ENCODE measurements at places on chromosomes 13 and 19.
A peak's percentile ranks its signal among the peaks of the same experiment; 100 is the strongest.

- peak; percentile 37 for DNase-seq
Observed at GRCh38 chr19:6216996-6217751, 62.6 kb downstream of the MLLT1 start.

DNA sequence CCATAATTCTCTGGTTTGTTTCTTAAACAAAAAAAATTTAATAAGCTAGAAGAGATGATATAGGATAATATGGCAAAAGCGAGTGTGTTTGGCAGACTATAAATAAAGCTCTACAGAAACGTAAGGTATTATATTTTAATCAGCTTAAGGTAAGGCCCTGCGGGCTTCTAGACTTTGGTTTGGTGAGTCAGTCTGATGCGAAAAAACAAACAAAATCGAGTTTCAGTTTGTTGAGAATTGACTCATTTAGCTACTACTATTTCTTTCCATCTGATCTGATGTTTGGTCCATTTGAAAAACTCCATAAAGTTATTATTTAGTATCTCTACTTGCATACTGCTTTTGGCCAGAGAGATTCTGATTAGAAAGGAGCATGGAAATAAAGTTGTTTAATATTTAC lies 138.0 kb downstream of the MIPEP start:
- no peak for DNase-seq

DNA sequence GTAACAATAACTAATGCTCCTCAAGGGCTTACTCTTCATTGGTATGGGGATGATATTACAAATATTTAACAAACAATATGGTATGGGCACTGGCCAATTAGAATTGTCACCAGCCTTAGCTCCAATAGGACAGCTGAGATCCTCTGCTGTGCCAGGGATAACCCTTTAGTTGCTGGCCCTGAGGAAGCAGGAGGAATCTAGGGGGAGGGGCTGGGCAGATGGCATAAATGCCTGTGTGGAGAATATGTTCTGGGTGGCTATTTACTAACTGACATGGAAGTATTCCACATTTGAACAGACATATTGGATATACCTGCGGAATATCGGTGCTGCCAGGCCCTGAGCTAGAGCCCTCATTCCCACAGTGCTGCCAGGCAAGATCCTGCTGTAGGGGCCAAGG lies 16.6 kb upstream of the LRCH1 start:
- DNase-seq, result no peak

- DNase-seq, result no peak
Observed at GRCh38 chr13:60227158-60227557, 63.4 kb upstream of the DIAPH3 start.

GRCh38 chr19:913080-913748 lies at the start of gene R3HDM4:
TSS of gene R3HDM4 (minus strand) at chr19:913219. CDS start at chr19:913157, 62 bp downstream.
- DNase-seq, result peak; percentile 39

- no peak for DNase-seq
Observed at GRCh38 chr19:51345076-51345620, 3.2 kb upstream of the VSIG10L start.

DNA sequence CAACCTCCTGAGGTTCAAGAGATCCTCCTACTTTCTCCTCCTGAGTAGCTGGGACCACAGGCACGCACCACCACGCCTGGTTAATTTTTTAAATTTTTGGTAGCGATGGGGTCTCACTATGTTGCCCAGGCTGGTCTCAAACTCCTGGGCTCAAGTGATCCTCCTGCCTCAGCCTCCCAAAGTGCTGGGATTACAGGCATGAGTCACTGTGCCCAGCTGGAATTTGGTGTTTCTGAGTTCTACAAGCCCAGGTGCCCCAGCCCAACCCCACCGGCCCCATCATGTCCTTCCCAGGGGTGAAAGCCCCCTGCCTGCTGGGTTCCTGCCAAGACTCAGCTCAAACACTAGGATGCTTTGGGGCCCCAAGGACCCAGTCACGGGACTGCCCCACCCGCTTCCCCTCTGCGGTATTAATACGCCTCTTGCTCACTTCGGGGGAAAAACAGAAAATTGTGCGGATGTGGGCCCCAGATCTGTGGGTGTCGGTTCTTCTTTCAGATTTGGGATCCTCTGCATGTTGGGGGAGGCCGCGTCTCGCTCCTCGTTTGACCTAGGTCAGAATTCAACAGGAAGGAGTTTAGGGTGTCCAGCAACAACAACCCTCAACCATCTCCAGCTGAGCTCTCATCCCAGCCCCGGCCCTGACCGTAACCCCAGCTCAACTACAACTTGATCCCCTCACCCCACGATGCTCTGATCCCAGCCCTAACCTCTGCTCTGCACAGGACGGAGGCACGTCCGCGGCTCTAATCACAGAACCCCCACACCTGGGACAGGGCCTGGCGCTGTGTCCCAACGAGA lies 3.7 kb upstream of the FCER2 start:
- DNase-seq, result no peak

GRCh38 chr19:40511487-40511886 lies 44.7 kb downstream of the SPTBN4 start:
- DNase-seq, result no peak

- no peak for DNase-seq
Observed at GRCh38 chr19:13152356-13152973, 2.3 kb downstream of the IER2 start.

DNA sequence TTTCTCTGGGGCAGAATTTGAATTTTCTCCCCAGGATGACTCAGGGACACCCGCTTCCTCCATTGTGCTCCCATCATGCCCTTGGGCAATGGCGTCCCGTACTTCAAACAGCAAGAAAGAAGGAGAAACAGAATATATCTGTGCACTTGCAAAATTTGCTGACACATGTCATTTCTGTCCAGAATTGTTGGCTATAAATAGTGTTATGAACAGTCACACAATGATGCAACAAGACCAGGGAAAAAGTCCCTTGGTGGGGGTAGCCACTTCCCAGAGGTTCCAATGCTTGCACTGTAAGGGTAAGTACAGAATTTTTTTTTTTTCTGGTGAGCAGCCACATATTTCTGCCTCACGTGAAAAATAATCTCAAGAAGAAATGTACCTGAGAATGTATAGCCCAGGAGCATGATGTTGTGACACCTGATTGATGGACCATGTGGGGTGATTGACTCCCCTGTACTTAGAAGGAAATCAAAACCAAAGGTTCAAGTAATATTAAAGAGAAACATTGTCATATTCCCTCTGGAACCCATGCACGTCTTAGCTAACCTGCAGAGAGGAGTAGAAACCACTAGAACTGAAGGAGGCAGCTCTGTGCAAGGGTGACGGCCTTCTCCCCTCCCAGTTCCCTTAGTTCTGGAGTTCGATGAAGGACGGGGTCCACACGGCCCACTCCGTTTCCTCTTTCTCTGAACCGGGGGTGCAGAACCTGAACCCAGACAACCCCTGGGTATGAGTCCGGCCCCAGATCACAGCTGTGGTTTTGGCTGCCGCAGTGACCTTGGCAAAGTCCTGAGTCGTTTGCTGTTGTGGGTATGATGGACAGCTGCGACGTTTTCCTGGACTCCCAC lies 9.3 kb upstream of the LAIR1 start:
- DNase-seq, result no peak

- DNase-seq, result no peak
Observed at GRCh38 chr13:95716231-95716630, 39.3 kb downstream of the DNAJC3 start.

GRCh38 chr19:1213391-1214286 lies 8.1 kb downstream of the STK11 start:
- peak; percentile 53 for DNase-seq

GRCh38 chr13:40115426-40115825 lies 460.0 kb downstream of the COG6 start:
- DNase-seq, result no peak

DNA sequence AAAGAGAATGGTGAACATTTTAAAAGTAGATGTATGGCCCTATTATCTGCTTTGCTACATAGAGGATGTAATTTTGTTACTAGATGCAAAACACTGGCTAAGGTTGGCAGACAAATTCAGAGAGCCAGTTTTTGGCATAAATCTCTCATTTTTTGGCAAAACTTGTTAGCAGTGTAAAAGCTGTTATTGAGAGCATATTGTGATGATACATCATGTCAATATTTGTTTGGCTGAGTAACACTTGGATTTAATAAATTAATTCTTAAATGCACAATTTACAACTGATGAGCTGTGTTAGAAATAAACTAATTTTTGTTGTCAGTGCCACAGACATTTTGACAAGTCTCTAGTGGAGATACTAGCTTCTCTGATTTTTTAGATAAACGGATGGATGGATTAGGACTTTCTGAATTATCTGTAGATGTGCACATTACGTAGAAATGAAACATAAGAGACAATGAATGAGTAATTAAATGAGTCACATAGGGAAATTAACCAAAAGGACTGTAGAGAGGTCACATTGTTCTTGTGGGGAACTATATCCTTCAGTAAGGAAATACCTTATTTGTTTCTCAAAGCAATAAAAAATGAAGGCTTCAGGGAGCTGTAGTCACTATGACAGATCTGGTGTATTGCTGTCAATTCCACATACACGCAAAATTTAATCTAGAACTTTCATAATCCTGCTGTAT lies 17.4 kb downstream of the UFM1 start:
- DNase-seq, result no peak

- peak; percentile 30 for DNase-seq
Observed at GRCh38 chr19:35090506-35091214, 25.0 kb upstream of the FXYD3 start.

- peak; percentile 41 for DNase-seq
Observed at GRCh38 chr19:45607071-45608029, 5.3 kb upstream of the GPR4 start.

DNA sequence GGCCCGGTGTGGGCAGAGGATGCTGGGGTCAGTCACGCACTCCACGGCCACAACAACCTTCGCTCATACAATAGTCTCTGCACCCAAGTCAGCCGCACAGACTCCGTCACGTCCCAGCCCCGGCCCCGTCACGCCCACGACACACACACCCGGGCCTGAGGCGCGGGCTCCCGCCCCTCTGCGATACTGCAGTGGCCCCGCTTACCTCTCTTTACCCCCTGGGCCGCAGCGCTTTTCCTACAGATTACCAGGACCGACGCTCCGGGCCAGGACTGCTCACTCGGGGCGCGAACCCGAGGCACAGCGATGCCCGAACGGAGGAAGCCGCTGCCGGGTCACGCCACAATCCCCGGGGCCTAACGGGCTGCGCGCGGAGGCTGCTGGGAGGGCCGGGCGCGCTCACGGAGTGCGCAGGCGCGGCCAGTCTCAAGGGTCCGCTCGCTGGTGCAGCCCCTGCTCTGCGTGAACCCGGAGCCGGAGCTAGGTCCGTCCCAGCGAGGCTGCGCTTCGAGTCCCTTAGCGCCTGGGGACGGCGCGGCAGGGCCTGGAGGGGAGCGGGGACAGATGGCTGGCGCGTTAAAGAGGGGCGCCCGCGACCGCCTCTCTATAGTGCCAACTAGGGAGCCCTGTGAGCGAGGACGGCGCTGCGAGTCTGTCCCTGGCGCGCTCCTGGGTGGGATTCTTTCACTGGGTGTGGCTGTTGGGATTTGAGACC lies at the start of gene ZFP82:
Gene ZFP82, minus strand, starts transcription at position 358 of the 715 bp plus-strand sequence. CDS start 8,855 bp downstream, outside the sequence.
- peak; percentile 76 for DNase-seq

DNA sequence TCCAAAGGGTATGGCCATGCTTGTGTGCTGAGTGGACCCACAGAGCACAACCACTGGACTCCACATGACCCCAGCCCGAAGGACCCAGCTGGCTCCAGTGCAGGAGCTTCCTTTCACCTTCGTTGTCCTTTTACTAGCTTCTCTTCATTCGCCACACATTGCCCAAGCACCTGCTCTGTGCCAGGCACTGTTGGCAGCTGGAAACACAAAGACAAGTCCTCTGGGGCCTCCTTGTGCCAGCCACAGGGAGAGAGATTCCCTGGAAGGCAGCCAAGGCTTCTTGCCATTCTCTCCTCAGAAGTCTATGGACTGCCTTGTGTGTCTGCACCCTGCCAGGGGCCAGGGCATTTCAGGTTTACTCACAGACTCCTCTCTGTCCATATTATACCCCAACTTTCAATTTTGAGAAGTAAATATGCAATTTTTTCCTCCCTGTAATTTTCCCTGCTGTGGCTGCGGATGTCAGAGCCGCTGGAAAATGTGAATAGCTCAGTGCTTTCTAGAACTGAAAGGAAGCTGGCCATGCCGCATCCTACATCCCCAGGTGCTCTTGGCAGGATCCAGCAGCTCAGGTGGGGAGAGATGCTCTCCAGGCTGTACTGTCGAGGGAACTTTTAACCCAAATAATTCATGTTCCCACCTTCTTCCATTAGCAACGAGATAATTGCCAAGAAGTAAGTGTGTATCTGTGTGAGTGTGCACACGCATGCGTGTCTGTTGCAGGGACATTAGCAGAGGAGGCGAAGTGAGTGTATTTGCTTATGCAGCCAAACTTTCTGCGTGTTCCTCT lies 57.2 kb downstream of the CHST8 start:
- DNase-seq, result no peak

GRCh38 chr13:20219577-20219976 lies 12.5 kb downstream of the GJB6 start:
- no peak for DNase-seq

DNA sequence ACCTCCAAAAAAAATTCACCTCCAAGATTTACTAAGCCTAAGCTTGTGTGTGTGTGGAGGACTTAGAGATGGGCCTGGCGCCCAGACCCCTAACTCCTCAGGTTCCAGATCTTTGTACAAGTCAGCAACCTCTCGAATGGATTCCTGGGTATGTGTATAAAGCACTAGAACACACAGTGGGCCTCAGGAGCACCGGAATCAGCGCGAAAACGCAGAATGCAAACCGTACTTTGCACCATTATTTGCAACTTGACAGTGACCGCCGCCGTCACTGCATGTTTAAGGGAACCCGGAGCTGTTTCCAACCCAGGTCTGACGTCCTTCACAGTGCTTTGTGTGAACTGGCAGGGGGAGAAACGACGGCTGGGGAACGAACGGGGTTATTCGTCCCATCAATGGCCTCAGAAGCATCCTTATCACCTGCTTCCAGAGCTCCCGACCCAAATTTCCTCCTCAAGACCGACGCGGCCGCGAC lies 688 bp downstream of the ZNF606 start:
- no peak for DNase-seq

- peak; percentile 91 for DNase-seq
Observed at GRCh38 chr13:108957369-108958012, 328.1 kb downstream of the MYO16 start.

DNA sequence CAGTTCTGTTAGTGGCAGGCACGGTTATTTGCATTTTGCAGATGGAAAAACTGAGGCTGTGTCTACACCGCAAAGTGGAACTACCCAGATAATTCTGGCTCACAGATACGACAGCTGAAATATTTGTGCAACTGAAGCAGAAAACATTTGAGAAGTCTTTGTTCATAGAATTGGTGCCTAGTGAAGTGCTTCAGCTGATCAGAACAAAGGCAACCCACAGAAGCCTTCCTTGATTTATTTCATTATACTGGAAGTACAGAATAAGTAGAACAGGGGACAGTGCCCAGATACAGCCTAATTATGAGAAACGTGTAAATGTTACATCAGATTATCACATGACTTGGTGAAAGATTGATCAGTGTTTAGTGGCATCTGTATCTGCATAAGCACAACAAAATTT lies 73.4 kb upstream of the RAP2A start:
- DNase-seq, result no peak

GRCh38 chr19:38538793-38539528 lies 78.8 kb downstream of the MAP4K1 start:
- no peak for DNase-seq

Data from NCI-H226 (cell line).